Left lung (tissue), 14 donors: ENCODE measurements at places on chromosomes 13 and 19. TPM values are rescaled to one million over a fixed set of nuclear protein-coding genes. Genes with fewer than 3 reads are reported as not detected.
A peak's percentile ranks its signal among the peaks of the same experiment; 100 is the strongest.

GRCh38 chr19:49890349-49891311, 6.1 kb downstream of the IL4I1 start:
- DNase-seq, result no peak

- DNase-seq, result no peak
Measured at GRCh38 chr13:20465218-20465879, 60.3 kb downstream of the CRYL1 start.

DNA sequence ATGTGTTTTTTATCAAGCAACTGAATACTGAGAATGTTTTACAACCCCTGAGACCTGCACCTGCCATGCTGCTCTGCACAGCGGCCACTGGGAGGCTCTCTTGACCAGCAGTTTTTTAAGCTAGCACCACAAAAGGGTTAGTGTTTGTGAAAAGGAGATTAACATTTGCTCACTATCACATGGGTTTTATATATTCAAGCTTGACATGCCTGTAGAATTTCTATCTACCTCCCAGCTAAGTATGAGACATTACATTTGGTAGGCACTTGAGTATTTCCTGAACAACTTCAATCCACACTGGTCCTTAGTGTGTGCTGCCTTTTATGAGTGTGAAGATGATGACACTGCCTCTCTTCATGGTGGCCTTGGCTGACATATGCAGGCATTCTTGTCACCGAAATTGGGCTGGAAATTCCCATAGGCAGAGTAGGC, 1238.9 kb downstream of the UQCRFS1 start:
- DNase-seq, result no peak

DNA sequence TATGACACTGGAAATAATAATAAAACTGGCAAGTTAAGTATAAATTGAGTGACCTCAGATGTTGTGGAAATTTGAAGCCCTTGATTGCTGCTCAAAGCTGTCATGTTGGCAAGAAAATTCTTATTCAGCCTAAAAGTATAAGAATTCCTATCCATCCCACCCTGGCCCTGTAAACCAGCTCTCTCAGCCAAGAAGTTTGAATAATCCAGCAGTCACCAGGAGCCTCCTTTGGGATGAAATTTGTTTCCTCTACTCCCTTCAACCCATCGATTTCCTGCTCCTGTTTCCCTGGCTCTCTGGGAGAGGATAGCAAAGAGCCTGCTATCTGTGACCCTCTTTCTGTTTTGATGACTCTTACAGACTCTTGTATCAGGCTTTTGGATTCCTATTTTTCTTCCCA, 169.3 kb downstream of the LHFPL6 start:
- no peak for DNase-seq

DNA sequence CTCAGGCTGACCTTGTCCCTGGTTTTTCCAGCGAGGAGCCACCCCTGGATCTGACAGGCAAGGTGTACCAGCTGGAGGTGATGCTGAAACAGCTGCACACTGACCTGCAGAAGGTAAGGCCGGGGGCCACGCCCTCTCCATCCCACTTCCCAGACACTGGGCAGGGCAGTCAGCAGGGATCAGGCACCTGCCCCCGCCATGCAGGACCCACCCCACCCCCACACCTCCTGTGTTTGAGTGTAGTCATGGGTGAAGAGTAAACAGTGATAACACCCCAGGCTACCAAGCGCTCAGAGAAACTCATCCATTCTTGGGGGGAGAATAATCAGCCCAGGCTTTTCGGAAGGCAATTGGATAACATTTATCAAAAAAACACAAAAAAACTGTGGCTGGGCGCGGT, 19.9 kb downstream of the DPF1 start:
- no peak for DNase-seq

- DNase-seq, result no peak
Measured at GRCh38 chr19:50694815-50695145, 24.8 kb downstream of the SHANK1 start.

- no peak for DNase-seq
Measured at GRCh38 chr19:7512400-7512851, 3.5 kb upstream of the ZNF358 start.

- DNase-seq, result no peak
Measured at GRCh38 chr13:110444226-110444653, 117.3 kb downstream of the RAB20 start.

- DNase-seq, result no peak
Measured at GRCh38 chr19:45090034-45090433, 2.9 kb upstream of the PPP1R37 start.

GRCh38 chr13:111472559-111473460, 152.4 kb downstream of the TEX29 start:
- no peak for DNase-seq

GRCh38 chr19:17323300-17323963, 11.2 kb downstream of the ANO8 start:
- no peak for DNase-seq

DNA sequence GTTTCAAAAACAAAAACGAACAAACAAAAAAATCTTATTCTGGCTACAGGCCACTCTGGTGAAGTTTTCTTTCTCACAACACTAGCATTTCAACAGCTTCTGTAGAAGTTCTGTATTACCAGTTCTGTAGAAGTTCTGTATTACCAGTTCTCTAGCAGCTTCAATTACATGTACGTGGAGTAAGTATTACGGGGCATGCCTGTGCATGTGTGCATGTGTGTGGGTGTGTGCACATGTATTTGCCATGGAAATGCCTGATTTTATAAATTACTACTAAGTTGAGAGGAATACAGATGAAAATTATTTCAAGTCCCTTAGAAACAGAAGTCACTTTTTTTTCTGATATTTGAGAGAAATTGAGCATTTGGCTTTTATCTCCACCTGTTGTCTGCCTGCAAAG, 414.2 kb downstream of the FOXO1 start:
- no peak for DNase-seq

DNA sequence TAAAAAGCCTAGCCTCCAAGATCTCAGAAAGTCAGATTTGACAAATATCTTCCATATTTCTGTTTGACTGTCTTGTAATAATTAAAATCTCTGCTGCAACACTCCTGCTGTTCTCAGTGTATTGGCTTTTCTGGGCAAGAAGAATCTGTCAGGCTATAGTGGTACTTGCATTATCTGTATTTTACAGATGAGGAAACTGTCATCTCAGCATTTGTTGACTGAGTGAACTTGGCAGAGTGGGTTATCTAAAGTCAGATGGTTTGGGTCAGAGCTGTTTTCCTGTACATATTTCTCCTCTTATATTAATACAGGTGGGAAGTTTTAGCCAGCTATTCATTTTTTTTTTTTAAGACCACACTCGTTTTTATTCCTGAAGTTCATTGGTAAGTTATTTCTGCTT, 1378.2 kb upstream of the PCDH20 start:
- DNase-seq, result no peak

DNA sequence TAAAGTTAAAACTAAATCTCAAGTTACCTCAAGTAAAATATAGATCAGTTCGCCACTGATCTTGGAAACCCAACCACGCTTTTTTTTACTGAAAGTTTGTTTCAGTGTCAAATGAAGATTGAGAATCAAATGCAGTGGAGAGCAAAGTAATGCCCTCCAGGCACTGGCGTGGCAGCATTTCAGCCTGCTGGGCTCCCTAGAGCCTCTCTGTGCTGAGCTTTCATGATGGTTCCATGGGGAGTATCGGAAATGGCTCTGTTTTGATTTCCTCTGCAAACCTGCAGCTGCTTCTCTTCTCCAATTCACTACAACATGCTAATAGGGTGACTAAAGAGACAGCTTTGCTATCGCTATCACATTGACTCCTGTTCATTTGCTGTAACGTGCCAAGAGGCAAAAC, 141.6 kb downstream of the FGF14 start:
- no peak for DNase-seq

GRCh38 chr19:16319481-16319880, 5.1 kb upstream of the KLF2 start:
- DNase-seq, result peak; percentile 48

The CGB3 gene
- not detected for total RNA-seq

The CD209 gene
- total RNA-seq, result 9.2 TPM

The PALM gene
- total RNA-seq, result 30.2 TPM

The PLPPR3 gene
- total RNA-seq, result 1.6 TPM

The DKKL1 gene
- total RNA-seq, result not detected

The RDH8 gene
- total RNA-seq, result not detected

The ZNF726 gene
- 4.0 TPM for total RNA-seq
